ENCODE measurements at places on chromosomes 2 and 18. TPM values are rescaled to one million over a fixed set of nuclear protein-coding genes. Genes with fewer than 3 reads are reported as not detected.

DNA sequence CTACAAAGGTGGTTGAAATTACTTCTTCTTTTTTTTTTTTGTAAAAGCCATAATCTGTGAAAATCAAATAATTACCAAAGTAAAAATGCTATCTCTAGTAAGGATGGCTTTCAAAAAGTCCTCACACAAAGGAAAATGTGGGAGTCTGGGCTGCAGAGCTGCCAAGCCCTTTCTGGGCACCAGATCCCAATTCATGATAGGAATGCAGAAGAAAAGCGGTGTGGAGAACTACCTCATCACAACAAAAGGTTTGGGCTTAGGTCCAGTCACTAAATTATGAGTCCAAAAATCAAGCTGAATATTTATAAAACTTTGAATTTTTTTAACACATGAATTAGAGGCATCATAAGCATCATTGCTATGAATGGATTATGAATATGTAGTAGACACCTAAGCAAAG, 30.8 kb upstream of the EPHA4 start:
- DNase-seq = no peak

DNA sequence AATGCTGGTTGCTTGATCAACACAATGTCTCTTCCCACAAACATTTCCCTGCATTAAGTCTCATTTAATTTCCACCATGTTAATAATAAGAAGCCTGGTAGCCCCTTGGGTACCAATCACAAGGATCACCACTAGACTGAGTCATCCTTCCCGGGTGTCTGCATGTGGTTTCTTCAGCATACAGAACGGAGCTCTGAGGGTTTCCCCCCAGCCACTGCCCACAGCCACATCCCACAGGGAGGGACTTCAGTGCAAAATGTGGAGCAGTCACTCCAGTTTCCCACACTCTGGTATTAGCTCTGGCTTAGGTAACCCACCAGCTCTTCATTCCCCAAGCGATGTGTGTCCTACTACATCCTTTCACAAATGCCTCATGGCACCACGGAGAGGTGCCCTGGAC, 42.7 kb upstream of the POLE4 start:
- DNase-seq = peak; percentile 87

DNA sequence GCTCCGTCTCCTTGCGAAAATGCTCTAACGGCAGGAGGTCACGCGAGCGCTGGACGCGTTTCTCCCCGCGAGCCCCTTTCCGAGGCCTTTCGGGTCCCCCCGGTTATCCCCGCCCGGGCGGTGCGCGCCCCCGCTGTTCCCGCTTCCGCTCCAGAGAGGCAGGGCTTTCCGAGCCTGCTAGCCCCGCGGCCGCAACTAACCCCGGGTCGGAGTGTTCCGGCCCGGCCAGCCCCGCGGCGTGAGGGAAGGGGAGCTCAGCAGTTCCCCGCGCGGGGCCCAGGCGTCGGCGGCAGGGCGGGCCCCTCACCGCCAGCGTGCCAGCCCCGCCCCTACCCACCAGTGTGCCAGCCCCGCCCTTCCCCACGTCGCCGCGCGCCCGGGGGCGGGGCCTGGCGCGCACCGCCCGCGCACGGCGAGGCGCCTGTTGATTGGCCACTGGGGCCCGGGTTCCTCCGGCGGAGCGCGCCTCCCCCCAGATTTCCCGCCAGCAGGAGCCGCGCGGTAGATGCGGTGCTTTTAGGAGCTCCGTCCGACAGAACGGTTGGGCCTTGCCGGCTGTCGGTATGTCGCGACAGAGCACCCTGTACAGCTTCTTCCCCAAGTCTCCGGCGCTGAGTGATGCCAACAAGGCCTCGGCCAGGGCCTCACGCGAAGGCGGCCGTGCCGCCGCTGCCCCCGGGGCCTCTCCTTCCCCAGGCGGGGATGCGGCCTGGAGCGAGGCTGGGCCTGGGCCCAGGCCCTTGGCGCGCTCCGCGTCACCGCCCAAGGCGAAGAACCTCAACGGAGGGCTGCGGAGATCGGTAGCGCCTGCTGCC, at the start of gene MSH6:
MSH6 (plus strand) TSS at position 475 of the 815 bp plus-strand sequence; CDS start at position 564, 89 bp downstream.
- DNase-seq = peak; percentile 99

DNA sequence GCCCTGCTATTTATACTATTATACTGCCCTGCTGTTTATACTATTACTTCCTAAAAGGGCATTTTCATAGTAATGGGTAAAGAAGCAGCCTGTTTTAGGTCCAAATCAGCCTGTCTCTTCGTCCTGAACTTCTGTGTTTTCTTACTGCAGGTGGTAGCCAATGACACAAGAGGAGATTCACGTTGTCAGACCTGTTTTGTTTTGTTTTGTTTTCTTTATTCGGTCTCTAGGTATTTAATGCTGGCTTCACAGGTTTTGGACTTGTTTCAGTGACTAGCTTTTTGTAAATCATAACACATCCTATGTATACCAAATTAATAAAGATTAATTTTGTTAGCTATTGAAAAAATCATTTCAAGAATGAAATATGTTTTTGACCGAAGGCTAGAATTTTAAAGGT, 116.4 kb downstream of the MAP3K20 start:
- no peak for DNase-seq

GRCh38 chr2:234999740-235000425, 48.1 kb downstream of the SH3BP4 start:
- DNase-seq = peak; percentile 49

GRCh38 chr2:182639971-182640370, 76.1 kb upstream of the DNAJC10 start:
- no peak for DNase-seq

GRCh38 chr2:171389780-171390179, 44.0 kb downstream of the METTL8 start:
- DNase-seq = no peak

GRCh38 chr18:37249895-37250618, 315.5 kb downstream of the CELF4 start:
- peak; percentile 29 for DNase-seq

DNA sequence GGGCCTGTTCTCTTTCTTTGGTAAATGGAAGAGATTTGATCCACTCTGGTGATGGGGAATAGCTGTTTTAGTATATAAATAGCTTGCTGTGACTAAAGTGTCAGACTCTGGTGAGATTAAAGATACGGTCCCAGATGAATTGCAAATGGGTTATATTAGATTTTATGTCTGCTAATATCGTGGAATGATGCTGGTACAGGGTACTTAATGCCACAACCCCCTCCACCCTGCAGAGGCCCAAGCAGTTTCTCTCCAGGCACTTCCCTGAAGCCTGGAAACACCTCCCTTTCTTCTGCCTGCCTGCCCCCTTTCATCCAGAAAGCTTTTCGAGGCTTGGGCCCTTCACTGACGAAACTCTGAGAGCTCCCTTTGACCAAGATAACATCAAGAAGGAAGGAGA, 21.4 kb upstream of the RFX8 start:
- DNase-seq = no peak

DNA sequence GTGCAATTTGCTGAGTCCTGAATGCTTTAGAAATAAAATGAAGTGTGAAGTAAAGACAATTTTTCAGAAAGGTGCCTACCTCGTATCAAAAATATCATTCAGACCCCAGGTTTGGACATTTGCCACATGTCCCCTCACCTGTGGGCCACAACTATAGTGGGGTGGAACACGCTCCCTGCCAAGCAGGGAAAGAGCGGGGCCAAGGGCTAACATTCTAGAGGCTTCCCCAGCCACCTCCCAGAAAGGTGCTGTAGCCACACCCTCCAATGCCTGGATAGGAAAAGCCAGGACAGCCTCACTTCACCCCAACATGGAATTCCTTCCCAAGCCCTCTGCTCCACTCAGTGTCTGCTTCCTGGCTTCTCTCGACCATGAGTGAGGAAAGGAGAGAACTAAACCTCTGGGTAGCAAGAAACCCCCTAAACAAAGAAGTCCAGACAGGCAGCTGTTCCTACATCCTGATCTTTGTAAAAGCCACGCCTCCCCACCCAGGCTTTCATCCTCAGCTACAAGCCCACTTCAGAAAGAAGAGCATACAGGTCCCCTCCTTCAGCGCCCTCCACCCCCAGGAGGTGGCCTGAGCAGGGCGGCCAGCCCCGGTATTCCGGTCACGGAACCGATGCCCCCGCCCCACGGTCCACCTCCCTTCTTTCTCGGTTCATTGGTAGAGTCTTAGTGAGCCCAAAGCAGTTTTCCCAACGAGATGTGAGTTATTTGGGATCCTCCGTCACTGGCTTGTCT, 2.1 kb downstream of the COL6A3 start:
- DNase-seq = no peak

GRCh38 chr2:161102770-161103450, 57.3 kb upstream of the TANK start:
- DNase-seq = no peak

DNA sequence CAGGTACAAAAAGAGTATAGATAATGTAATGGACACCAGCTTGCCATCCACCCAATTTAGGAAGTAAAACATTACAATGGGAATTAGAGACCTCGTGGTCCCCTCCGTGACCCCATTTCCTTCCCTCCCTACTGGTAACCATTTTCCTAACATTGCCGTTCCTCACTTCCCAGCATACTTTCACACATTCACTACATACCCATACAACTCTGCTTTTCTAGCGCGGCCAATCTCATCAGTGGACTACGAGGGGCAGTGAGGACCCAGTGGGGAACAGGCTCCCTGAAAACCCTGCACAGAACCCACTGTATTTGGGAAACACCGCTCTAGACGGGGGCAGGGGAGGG, 1.1 kb downstream of the ENOSF1 start:
- no peak for DNase-seq

DNA sequence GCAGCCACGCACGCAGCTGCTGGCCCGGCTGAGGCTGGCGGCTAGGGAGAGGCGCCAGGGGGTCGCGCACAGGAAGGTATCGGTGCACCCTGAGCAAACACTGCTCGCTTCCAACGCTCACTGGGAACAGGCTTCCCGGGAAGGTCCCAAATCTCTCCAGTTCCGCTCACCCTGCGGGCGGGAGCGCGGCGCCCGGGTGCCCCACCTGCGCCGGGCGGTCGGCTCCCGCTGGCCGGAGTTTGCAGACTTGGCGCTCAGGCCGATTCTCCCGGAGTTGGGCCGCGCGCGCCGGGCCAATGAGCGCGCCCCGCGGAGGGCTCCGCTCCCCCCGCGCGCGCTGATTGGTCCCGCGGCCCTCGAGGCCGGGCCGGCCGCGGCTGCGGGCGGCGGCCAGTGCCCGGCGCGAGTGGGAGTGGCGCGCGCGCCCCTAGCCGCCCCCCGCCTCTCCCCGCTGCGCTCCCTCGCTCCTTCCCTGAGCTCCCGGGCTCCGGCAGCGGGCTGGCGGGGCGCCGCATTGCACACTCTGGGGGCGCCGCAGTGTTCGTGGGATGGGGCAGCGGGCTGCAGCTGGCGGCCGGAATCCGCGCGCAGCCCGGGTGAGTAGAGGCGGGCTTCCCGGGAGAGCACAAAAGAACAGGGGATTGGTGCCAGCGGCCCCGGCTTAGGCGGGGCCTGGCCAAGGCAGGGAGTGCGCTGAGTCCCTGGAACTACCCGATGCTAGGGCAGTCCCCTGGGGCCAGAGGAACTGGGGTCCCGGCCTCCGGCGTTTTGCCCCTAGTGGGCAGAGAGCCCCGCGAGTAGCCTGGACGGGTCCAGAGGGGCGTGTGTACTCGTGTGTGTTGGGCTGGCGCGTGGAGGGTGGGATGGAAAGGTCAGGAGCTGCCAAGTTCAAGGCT, at the start of gene LYPD6:
LYPD6 (plus strand) TSS at position 461 of the 896 bp plus-strand sequence. CDS start 107,122 bp downstream, outside the sequence.
- DNase-seq = peak; percentile 98

- DNase-seq = no peak
Observed at GRCh38 chr18:3948958-3949357, 499.0 kb downstream of the TGIF1 start.

GRCh38 chr2:227653419-227653818, 13.2 kb upstream of the SCYGR5 start:
- DNase-seq = peak; percentile 50

GRCh38 chr2:80113399-80113798, 191.2 kb downstream of the LRRTM1 start:
- DNase-seq = no peak

GRCh38 chr2:30235008-30235655, 3.8 kb downstream of the LBH start:
- DNase-seq = peak; percentile 89

DNA sequence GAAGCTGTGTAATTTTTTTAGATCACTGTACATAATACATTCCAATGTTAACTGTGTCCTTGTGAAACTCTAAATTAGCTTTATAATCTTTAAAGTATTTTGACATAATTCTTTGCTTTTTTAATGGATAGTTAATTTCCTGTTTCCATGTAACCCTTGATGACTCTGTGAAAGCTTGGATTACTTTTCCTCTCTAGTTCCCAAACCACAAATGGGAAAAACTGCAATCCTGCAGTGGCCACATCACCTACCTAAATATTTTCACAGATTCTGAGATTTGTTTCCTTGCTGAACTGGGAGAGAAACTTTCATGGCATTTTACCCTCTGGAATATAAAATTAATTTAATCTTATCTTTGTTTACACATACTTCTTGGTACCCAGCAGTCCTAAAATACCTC, 161.6 kb upstream of the CCDC68 start:
- DNase-seq = no peak

DNA sequence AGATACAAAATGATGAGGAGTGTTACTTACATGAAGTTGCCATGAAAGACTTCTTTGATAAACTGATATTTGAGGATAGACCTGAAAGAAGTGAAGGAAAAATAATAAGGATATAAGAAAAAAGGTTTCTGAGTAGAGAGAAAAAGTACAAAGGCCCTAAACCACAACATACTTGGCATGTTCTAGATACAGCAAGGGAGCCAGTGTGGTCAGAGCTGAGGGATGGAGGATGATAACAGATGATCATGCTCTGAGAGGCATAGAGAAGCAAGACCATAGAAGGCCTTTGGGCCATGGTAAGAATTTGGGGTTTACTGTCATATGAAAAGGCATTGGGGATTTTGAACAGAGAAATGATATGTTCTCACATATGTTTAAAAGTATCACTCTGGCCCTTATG, 424.1 kb upstream of the CHST9 start:
- no peak for DNase-seq

- DNase-seq = no peak
Observed at GRCh38 chr2:47177043-47177565, 22.0 kb upstream of the STPG4 start.

NTSR2 gene
- not detected for total RNA-seq

CFAP65 gene
- not detected for total RNA-seq

ALLC gene
- not detected for total RNA-seq

CREG2 gene
- 0.36 TPM for total RNA-seq

ITGA4 gene
- 9.0 TPM for total RNA-seq

TLX2 gene
- total RNA-seq = under 0.01 TPM

AUP1 gene
- total RNA-seq = 82.9 TPM

SP9 gene
- total RNA-seq = not detected

FOXD4L1 gene
- total RNA-seq = under 0.01 TPM

POTEC gene
- 0.36 TPM for total RNA-seq

LINC00305 gene
- not detected for total RNA-seq

CROCC2 gene
- total RNA-seq = under 0.01 TPM
